ENCODE measurements at places on chromosomes 5 and 9.

- no peak for DNase-seq
These were observed 24.6 kb upstream of the PANK3 start for GRCh38 chr5:168603746-168604145.

GRCh38 chr5:138102454-138103318, 18.9 kb downstream of the WNT8A start:
- no peak for DNase-seq

GRCh38 chr5:100826133-100826532, 76.9 kb downstream of the ST8SIA4 start:
- DNase-seq, result no peak

DNA sequence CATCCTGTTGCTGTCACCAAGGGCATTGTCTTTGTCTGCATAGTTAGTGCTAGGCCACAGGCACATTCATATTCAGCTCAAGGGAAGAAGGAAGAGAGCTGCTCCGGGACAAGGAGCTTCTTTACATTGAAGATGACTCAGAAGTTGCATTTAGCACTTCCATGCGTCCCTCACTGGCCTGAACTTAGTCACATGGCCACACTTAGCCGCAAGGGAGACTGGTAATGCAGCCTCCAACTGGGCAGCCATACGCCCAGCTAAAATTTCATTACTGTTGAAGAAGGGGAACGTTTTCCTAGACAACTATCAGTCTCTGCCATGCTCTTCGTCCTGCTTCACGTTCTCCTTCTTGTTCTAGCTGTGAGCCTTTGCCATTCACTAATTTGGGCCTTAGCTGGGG, 20.0 kb downstream of the ACTL7B start:
- DNase-seq, result no peak

- no peak for DNase-seq
These were observed 19.7 kb downstream of the CPEB4 start for GRCh38 chr5:173907686-173908371.

- no peak for DNase-seq
These were observed 1550.1 kb downstream of the MAT2B start for GRCh38 chr5:165055476-165055875.

GRCh38 chr9:15115702-15116101, 191.3 kb downstream of the TTC39B start:
- DNase-seq, result no peak

DNA sequence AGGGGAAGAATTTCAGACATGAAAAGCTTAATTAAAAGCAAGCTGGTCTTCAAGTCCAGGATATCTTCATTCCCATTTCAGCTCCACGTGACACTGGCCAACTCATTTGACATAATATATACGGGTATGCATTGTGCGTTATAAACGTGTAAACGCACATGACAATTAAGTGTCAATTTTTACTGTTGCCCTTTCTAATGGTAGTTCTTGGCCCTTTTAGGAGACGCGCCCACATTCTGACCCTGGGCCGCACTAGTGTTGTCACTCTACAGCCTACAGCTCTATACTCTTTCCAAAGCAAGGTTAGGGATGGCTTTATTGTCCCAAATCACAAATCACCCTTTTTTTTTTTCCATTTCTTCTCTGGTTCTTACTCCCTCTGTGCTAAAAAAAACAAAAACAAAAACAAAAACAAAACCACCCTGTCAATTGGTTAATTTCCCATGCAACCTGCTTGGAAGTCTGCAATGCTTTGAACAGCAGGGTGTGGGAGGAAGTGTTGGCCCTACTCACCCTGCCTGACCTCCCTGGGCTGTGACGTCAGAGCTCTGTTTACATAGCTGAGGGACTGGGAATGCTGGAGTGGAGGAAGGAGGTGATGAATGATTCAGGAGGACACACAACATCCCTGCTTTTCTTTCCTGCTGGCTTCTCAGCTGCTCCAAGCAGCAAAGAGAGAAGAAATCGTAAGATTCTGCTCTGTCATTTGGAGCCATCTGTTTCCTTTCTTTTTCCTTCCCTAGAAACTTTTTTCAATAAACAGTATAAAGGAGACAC, 19.3 kb downstream of the RFK start:
- DNase-seq, result no peak

GRCh38 chr5:35672995-35673394, 55.3 kb downstream of the SPEF2 start:
- DNase-seq, result no peak

GRCh38 chr5:132206782-132207181, 20.9 kb downstream of the P4HA2 start:
- DNase-seq, result no peak

- no peak for DNase-seq
These were observed 3.6 kb upstream of the TGFBR1 start for GRCh38 chr9:99101271-99101670.

DNA sequence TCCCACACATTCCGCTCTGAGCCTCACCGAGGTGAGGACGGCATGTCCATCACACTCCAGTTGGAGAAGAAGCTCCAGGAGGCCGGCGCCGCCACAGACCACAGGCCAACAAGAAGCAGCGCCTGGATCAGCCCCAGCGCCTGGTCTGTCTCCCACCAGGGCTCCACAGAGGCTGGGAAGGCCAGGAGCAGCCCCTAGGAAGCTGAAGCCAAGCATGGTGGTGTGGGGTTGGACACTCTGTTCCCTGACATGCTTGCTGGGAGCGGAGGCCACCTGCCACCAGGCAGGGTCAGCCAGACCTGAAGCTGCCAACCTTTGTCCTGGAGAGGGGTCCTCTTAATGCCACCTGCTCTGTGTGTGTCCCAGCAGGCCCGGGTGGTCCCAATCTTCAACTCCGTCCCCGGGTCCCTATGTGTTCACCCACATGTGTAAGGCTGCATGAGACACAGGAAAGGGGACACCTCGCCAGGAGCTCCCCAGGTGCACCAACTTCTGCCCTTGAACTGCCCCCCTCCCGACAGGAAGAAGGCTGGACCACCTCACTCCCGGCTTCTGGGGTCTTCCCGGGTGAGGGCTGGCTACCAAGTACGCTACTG, 140.1 kb upstream of the PPP1R26 start:
- no peak for DNase-seq

GRCh38 chr9:128415281-128415680, 5.4 kb upstream of the CERCAM start:
- no peak for DNase-seq

- DNase-seq, result no peak
These were observed 103.2 kb downstream of the RGS3 start for GRCh38 chr9:113566712-113567071.

DNA sequence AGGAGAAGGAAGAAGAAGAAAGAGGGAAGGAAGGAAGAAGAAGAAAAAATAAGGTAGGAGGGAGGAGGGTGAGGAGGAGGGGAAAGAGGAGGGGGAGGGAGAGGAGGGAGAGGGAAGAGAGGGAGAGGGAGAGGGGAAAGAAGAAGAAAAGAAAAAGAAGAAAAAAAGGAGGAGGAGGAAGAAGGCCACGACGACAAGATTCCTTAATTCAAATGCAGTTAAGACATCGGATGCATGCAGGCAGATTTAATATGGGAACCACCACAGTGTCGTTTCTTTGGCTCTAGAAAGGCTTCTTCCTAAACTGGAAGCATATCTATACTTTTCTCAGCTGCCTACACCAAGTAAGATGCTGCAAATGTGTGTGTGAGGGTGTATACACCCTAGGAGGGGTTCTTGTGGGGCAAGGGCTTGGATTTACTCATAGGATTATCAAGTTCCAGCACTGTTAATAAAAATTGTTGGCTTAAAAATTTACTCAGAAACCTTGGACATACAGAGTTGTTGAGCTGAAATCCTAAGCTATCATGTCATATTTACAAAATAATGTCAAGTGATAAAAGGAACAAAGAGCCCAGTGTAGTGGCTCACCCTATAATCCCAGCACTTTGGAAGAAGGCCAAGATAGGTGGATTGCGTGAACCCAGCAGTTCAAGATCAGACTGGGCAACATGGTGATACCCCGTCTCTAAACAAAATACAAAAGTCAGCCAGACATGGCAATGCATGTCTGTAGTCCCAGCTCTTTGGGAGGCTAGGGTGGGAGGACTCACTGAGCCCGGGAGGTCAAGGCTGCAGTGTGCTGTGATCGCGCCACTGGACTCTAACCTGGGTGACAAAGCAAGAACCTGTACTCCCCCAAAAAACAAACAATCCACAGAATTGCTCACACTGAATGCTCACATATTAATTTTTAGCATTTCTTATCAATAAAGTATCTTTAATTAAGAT, 108.5 kb downstream of the UBAP2 start:
- DNase-seq, result no peak

DNA sequence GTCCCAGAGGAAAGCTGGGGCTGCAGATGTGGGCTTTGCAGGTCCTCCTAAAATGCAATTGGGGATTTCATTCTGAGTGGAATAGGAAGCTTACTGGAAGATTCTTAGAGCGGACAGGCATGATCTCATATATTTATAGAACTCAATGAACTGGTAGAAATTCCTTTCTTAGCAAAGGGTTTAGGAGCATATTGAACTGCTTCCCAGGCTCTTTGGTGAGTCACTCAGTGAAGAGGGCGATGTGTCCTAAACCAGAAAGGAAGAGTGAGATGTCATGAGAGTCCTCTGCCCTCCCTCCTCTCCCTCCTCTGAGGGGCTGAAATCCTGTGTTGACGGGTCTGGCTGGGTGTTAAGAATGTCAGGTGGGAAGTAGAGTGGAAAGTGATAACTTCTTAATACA, 26.3 kb upstream of the SEMA6A start:
- no peak for DNase-seq

- DNase-seq, result no peak
These were observed 14.6 kb upstream of the CFAP95 start for GRCh38 chr9:69805962-69806515.

GRCh38 chr9:103941104-103941503, 153.0 kb upstream of the SMC2 start:
- no peak for DNase-seq

- DNase-seq, result no peak
These were observed 478 bp downstream of the TEX10 start for GRCh38 chr9:100352201-100352726.

- DNase-seq, result no peak
These were observed 16.9 kb downstream of the LMX1B start for GRCh38 chr9:126630458-126631237.

- DNase-seq, result no peak
These were observed 927.6 kb upstream of the DMAC1 start for GRCh38 chr9:8727191-8727590.

- DNase-seq, result no peak
These were observed 74.5 kb downstream of the F2RL2 start for GRCh38 chr5:76548525-76549229.

DNA sequence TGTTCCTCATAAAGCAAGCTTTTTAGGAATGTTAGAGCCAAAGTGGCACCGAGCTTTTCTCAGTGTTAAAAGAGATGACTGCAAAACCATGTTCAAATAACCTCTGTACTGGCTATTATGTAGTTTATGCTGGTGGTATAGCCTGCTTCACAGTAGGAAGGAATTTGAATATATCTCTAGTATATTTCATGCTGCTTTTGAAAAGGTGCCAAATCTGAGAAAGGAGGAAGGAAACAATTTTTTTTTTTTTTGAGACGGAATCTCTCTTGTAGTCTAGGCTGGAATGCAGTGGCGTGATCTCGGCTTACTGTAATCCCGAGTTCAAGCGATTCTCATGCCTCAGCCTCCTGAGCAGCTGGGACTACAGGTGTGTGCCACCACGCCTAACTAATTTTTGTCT, 13.5 kb downstream of the CREBRF start:
- no peak for DNase-seq

GRCh38 chr9:93990448-93990847, 35.3 kb upstream of the BARX1 start:
- no peak for DNase-seq

- no peak for DNase-seq
These were observed 145.0 kb downstream of the FSTL4 start for GRCh38 chr5:133467335-133467779.

DNA sequence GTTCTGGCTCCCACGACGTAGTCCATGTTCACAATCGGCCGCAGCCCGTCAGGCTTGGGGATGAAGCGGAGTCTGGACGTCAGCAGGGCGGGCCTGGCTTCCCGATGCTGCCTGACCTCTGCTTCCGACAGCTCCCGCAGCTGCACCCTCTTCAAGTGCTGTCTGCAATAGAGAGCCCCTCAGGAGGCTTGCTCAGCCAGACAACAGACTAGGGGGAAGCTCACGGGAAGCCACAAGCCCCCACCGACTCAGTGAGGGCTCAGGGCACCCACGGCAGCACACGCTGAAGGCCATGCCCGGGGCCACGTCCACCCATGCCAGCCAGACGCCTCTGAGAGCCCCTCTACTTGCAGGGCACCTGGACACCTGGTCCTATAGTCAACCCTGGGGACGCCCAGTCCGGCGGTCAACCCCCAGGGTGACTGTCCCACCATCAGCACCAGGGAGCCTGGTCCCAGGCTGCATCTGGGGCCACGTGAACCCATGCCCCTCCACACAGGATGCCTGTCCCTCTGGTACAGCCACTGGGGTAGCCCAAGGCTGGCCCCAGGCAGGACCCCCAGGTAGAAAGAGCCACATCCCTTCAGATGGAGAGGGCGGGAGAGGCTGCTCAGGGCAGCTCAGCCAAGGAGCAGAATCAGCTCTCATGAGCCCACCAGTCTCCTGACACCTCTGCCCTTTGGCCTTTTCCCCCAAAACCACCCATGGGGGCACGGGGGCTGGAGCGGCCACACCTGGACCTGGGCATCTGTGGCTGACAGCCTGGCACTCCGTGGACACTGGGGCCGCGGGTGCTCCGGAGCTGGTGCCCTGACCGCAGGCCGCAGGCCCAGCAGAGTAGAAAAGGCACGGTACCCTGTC, 14.5 kb downstream of the TERT start:
- DNase-seq, result no peak

GRCh38 chr5:179343021-179343718, 2.1 kb downstream of the ADAMTS2 start:
- no peak for DNase-seq

DNA sequence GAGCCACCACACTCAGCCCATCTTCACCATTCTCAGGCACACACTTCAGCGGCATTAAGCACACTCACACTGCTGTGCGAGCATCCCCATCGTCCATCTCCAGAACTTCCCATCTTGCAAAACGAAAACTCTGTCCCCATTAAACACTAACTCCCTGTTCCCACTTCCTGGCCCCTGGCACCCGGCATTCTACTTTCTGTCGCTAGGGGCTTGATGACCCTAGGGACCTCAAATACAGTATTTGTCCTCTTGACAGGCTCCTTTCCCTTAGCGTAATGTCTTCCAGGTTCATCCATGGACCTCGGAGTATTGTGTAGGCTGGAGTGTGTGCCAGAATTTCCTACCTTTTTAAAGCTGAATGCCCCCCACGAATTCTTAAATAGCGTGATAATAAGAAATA, 14.7 kb upstream of the UBAC1 start:
- no peak for DNase-seq

DNA sequence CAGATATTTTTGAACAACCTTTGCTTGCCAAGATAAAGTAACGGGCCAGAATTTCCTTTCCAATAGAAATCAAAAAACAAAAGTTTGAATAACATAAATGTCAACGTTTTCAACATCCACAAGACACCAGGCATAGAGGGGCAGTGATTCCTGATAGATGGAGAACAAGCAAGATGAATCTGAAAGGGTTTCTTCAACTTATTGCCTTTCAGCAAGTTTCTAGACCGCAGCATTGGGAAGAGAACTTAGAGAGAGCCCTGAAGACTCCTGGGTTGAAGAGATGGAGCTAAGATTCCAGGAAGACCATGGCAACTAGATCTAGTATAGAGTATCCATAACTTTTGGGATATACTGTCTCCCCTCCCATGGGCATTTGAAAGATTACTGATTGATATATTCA, 751.4 kb upstream of the CTNND2 start:
- DNase-seq, result no peak

- no peak for DNase-seq
These were observed 42.3 kb upstream of the SARDH start for GRCh38 chr9:133780404-133780945.
